ENCODE measurements at places on chromosomes 2 and 18.

GRCh38 chr2:221527776-221528309 is 44.3 kb downstream of the EPHA4 start:
- DNase-seq: no peak

DNA sequence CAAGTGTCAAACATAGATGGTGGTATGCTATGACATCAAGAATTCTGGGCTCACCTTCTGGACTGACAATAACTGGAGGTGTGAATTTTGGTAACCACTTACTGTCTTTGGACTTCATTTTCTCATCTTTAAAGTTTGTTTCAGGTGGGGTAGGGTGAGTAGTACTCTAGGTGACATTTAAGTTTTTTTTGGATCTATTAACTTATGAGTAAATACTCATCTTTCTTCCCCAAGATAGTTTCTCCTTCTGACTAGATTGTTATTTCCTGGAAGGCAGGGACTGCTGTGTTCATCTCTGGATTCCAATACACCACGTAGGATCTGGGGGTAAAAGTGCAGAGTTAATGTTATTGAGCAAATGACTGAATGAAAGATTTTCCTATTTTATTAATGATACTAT is 55.9 kb downstream of the ICOS start:
- no peak for DNase-seq

DNA sequence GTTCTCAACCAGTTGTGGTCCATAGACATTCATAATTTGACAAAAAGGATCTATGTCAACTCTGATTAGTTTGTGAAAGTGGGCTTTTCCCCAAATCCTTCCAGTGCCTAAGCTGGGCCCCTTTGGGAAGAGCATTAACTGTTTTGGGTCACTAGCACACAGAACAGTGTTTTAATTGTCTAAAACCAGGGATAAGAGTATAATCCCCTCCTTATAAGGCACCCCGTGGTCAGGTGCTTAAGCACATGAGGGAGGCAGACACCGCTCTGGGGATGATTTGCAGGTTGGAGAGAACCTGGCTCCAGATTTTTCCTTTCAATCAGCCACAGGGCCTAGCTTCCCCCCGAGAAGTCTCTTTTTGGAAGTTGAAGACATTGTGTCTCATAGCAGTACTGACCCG is 53.6 kb upstream of the RFX8 start:
- no peak for DNase-seq

- no peak for DNase-seq
Measured at GRCh38 chr2:11866358-11867335, 120.2 kb downstream of the LPIN1 start.

- DNase-seq: no peak
Measured at GRCh38 chr18:26052505-26052904, 37.9 kb downstream of the SS18 start.

GRCh38 chr2:236889791-236890704 is 195.6 kb upstream of the COPS8 start:
- no peak for DNase-seq

Data from activated naive CD4-positive, alpha-beta T cell treated with anti-CD3 and anti-CD28 coated beads, Interleukin-2, amount 50 U/mL, for 72 hours (primary cell).